Ovary (tissue), 10 donors: ENCODE measurements at places on chromosomes 1 and 21. TPM values are rescaled to one million over a fixed set of nuclear protein-coding genes. Genes with fewer than 3 reads are reported as not detected.

- DNase-seq = no peak
Measured at GRCh38 chr1:209755926-209756614, at the start of gene TRAF3IP3. TRAF3IP3 (plus strand) TSS chr1:209756053; CDS start chr1:209760040, 3,987 bp downstream.

GRCh38 chr1:205777994-205778393 lies 2.7 kb upstream of the RAB29 start:
- no peak for DNase-seq

DNA sequence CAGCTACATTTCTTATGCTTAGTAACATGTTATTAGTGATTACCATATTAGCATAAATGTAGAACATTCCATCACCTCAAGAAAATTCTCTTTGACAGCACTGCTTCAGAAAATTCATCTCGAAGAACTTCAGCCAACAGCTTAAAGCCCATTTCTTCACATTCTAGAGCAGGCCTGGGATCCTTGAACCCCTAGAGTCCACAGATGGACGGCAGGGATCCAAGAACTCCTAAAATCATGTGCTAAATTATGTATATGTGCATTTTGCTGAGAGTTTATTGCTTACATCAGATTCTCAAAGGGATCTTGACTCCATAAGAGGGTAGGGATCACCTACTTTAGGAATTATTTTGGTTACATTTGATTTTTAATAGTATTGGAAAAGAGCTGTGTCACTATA lies 76.2 kb upstream of the TEKT2 start:
- DNase-seq = no peak

GRCh38 chr1:85199667-85200462 lies 951 bp downstream of the SYDE2 start:
- DNase-seq = no peak

- no peak for DNase-seq
Measured at GRCh38 chr1:227390525-227390924, 72.2 kb upstream of the CDC42BPA start.

- no peak for DNase-seq
Measured at GRCh38 chr1:178536329-178536728, 23.4 kb downstream of the TEX35 start.

The AURKAIP1 gene
- total RNA-seq = 73.2 TPM

DNA sequence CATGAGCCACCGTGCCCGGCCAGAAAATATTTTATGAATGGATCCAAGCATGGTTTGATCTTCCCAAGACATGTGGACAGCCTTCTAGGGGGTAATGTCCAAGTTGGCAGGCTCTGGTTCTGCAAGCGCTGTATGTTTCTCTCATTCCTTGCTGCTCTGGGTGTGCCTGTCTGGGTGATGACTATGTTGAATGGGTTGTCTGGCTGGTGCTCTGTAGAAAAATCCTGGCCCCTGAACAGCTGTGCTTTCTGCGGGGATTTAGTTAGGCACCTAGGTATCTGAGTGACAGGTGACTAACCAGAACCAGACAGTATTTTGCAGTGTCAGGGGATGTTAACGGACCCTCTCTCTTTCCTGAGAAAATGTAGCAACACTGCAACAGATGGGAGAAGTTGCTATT lies 14.1 kb downstream of the HUNK start:
- DNase-seq = no peak

DNA sequence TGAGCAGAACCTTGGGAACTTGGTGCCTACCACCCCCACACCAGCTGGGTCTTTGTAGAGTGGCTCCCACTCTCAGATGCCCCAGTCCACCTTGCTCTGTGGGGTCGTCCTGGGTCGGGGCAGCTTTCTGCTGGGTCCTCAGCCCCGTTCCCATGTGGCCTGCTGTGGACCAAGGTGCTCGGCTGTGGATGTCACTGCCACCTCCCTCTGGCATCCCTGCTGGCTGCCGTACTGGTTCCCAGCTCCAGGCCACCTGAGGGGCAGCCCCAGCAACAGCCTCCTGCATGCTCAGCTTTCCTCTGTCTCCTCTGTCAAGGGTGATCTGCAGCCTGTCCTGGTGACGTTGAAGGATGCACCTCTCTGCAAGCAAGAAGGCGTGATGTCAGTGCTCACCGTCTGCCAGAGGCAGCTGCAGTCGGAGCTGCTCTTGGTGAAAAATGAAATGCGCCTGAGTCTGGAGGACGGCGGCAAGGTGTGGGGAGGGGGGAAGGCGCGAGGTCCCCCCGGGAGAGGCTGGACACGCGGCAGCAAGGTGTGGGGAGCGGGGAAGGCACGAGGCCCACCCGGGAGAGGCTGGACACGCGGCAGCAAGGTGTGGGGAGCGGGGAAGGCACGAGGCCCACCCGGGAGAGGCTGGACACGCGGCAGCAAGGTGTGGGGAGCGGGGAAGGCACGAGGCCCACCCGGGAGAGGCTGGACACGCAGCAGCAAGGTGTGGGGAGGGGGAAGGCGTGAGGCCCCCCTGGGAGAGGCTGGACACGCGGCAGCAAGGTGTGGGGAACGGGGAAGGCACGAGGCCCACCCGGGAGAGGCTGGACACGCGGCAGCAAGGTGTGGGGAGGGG lies 45.9 kb upstream of the DIP2A start:
- no peak for DNase-seq

- DNase-seq = no peak
Measured at GRCh38 chr1:51949014-51949702, 41.3 kb downstream of the RAB3B start.

The CYP4A22 gene
- total RNA-seq = not detected

- DNase-seq = no peak
Measured at GRCh38 chr1:23600283-23600682, 41.0 kb upstream of the ID3 start.

GRCh38 chr1:201051399-201051798 lies 27.9 kb upstream of the KIF21B start:
- no peak for DNase-seq

GRCh38 chr21:45980271-45980670 lies 1.3 kb upstream of the COL6A1 start:
- no peak for DNase-seq

The MAEL gene
- total RNA-seq = 0.46 TPM

The AMY1B gene
- total RNA-seq = not detected

DNA sequence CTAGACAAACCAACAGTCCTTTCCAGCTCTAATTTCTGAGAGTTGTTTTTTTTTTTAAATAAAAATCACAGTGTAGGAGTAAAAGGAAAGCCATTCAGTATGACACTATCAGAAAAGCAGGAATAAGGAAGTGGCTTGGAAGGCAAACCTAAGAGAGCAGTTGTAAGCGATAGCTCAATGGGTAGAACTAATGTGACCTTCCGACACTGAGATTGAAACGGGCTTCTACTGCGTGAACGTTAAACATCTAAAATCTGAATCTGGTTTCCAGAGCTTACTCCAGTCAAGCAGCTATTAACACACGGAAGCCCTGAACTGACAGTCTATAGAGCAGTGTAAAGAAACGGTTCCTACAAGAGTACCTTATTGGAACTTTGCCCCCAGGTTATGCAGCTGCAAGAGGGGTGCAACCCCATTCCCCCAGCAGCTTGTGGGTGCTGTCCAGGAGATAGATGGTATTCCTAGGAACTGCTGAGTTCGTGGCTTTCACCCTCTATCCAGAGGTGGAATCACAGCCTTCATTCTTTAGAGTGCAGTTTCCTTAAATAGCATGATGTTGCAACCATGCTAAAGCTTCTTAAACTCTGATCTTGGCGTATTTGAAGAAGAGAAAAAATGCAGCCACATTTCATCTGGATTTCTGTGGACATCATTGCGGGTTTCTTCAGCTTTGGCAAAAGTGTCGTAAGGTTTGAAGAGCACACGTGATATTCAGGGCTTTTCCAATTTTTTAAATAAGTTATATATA lies 3.3 kb upstream of the IRF2BP2 start:
- no peak for DNase-seq

The NCAM2 gene
- total RNA-seq = 0.42 TPM

DNA sequence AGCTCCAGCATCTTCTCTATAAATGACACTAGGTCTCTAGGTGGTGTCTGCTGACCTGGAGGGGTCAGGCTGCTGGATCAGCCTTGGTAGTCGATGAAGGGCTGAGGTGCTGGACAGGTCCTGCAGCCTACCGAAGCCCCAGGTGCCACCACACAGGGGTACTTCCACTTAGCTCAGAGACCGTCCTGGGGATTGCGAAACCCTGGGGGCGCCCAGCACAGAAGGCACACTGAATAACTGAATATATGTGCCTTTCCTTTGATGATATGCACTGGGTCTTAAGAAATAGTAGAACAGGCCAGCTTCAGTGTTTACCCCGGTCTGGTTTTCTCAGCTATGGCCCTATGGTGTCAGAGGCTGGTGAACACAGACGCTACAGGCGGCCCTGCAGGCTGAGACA lies 10.9 kb downstream of the UBE2J2 start:
- DNase-seq = no peak

DNA sequence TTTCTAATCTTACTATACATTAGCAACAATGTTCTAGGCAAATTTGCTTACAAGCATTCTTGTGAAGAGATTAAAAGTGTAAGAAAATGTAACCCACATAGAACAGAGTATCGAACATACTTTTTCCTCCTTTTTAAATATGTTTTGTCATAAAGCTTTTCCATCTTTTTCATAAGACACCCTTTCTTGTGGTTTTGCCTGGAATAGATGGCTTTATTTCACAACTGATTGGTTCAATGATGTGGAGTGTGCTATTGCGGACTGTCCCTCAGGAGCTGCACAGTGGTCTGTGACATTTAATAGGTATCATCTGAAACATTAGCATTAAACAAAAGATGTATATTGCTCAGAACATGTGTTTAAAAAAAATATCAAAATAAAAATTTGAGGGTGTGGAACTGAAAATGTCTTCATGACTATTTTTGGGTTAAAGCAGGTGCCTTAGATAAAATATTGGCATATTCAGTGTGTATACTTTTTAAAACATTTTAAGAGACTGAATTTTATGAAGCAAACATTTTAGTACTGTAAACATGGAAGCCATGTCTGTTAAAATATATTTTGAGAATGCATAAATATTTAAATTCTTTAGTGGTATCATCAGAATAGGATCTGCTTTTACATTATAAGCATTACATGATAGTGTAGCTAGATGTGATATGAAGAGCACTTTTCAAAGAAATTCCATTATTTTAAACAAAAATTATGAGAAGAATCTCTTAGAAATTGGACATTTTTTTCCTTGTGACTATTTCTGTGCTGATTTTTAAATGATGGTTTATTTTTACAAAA lies 48.3 kb upstream of the C1orf146 start:
- no peak for DNase-seq
